ENCODE measurements at places on chromosomes 7 and 10.

DNA sequence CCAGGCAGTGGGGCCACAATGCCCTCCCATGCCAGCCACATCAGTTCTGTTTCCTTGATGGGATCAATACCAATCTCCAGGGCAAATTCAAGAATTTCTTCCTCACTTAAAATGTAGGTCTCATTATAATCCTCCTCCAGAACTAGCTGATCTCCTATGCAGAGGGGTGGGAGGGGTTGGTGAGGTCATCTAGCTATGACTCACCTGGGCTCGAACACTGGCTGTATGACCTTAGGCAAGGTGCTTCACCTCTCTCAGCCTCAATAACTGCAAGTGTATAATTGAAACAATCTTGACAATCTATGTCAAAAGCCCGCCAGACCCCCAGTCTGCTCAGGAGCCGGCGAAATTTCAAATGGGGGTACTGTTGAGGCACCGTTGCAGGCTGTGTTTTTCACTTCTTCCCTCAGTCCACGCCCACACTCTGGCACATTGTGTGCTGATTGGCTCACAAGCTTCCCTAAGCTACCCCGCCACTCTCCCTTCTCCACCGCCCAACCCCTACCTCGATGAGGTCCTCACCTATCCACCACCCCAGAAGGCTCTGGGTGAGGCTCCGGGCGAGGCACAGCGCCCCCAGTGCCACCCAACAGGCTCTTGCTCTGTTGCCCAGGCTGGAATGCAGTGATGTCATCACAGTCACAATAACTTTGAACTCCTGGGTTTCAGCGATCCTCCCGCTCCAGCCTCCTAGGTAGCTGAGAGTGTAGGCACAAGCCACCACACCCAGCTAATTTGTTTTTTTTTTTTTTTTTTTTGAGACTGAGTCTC is 70.5 kb downstream of the ZNF22 start:
- DNase-seq, result no peak

- no peak for DNase-seq
Observed at GRCh38 chr10:117568334-117568733, 25.8 kb downstream of the EMX2 start.

- no peak for DNase-seq
Observed at GRCh38 chr10:130360826-130361311, 224.7 kb downstream of the GLRX3 start.

DNA sequence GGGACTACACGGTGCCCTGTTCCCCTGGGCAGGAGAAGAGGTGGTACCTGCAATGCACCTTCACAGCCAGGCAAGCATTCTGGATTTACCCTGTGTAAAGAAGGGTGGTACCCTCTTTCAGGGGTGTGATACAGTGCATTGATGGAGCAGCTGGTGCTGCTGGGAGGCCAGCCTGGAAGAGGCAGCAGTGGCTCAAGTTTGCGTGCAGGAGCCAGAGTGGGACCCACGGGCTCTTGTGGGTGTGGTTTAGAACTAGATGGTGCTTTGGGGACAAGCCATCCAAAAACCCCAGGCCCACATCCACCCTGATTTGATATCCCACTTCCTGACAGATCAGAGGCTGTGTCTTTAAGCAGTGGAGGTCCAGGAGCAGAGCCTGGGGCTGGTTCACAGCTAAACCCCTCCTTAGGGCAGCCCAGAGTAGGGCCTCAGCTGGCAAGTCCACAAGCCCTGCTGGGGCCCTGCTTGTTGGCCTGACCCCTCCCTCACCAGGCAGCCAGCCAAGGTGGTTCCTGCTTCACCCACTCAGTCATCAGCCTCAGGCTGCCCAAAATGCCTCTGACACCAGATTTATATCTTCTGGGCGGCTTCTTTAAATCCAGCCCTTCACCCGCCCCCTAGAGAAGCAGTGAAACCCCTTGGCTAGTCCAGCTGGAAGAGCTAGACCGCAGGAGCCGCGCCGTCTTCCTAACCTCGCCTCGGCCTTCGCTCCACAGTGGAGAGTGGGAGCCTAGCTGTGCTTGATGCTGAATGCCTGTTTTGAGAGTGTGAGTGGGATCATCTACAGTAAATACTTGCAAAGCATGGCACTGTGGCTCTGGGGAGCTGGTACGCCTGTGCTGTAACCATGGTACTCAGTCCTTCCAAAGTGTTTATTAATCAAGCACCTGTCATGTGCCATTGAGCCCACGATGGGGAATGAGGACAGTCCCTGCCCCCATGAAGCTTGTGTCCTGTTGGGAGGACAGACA is 1.4 kb upstream of the ASIC3 start:
- no peak for DNase-seq

DNA sequence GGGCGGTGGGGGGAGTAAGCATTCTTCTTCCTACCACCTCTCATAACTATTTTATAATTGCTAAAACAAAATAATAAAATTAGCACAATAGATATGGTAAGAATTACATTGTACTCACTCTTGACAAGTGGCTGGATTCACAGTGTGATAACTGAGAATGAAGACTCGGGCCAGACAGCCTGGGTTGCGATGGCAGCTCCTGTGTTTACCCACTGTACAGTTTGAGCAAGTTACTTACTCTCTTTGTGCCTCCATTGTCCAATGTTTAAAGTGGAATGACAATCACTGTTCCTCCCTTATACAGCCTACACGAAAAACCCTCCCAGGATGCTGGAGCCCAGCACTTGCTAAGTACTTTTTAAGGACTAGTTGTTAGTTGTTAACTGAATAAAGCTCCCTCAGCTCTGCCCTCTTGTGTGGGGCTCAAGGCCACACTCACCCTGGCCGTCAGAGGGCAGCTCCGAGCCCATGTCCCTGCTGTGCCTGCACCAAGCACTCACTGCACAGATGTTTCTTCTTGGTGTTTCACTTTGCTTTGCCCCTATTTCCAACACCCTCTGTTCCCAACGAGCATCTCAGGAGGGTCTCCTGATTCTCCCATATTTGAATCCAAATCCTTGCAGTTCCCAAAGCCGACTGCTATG is 56.4 kb upstream of the NPS start:
- DNase-seq, result no peak

GRCh38 chr7:42076870-42077269 is 160.1 kb downstream of the GLI3 start:
- DNase-seq, result no peak

DNA sequence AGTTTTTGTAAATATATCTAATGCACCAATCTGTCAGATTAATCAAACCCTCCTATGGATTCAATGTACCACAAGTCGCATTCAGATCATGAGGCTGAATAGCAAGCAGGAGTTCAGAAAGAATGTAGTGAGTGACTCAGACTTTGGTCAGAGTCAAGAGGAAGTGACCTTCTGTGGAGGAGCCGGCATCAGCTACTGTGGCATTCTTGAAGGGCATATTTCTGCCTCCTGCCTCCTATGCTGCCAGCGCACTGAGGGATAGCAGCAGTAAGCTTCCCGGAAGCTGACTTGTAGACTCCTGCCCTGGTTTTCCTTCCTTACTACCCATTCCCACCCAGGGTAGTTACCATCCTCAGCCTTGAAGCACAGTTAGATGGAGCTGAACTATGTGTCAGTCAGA is 867.5 kb downstream of the NRG3 start:
- DNase-seq, result no peak

GRCh38 chr7:98881561-98882315 is 3.4 kb downstream of the TRRAP start:
- DNase-seq, result no peak

GRCh38 chr10:100186253-100187212 is 704 bp upstream of the ERLIN1 start:
- DNase-seq, result peak; percentile 36

- no peak for DNase-seq
Observed at GRCh38 chr7:24851786-24852185, 94.5 kb upstream of the GSDME start.

GRCh38 chr7:22751341-22751740 is 24.3 kb downstream of the IL6 start:
- DNase-seq, result no peak

DNA sequence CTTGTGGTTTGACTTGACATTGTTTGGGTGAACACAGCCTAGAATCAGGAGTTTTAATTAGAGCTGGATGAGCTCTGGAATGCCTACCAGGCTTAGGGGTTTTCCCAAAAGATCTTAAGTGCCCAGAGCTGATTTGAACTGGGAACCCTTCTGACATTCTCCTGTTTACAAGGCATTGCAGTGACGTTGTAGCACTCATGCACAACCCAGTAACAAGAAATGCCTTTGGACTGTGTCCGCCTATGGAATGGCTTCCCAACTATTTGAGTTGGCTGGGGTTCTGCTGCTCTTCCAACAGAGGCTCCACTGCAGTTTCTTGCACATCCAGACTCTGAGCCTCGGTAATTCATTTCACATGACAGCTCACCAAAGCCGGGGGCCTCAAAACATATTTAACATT is 76.7 kb upstream of the MKX start:
- DNase-seq, result no peak

DNA sequence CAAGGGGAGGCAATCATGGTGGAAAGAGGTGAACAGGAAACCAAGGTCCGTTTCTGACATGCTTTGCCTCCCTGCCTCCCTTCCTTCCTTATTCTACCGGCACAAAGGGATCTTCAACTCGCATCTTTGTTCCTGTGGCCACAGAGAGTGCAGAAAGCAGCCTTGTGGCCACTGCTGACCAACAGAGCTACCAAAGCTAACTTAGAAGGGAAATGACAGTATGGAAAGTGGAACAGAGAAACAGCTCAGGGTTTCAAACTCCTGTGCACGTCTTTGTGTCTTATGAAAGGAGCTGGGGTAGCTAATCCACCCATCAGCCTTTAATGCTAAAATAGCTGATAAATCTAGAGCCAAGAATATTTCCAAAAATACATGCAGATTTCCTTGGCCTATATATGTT is 588.0 kb downstream of the SORCS1 start:
- no peak for DNase-seq

DNA sequence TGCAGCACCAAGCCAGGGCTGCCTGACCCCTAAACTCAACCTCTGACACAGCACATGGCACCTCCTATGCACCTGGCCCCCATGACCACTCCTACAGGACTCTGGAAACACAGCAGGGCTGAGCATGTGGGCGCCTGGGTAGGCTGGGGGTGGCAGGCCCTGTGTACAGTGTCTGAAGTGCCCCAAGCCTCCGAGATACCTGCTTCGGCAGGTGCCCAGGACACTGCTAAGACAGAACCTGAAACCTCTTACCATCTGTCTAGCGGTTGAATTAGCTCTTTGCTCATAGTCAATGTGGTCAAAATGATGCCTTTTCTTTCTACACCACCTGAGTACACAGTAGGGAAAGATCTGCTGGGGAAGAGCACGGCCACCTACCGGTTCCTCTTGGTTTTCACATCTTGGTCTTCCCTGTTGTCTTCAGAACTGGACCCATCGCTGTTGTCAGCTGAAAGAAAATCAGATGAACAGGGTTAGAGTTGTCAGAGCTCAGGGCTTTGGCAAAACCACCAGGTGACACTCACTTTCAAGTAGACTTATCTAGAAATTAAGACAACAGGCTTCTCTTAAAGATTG is 177.4 kb downstream of the TCERG1L start:
- no peak for DNase-seq

DNA sequence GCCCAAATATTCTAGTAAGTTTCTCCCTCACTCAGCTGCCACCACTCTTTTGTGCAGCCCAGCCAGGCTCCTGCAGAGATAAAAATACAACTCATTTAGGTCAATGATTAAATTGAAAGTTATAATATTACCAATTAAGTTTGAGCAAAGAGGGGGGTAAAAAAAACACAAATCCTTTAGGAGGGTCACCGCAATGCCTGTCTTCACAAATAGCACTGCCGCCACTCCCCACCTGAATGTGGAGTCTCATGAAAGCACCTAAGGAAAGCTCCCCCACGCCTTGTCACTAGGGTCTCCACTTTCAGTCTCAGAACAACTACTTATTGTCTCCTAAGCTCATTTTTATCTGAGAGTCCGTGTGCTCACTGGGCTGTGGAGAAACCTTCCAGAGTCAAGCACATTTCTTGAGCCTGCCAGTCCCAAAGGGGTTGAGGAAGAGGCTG is 148.7 kb downstream of the FGFR2 start:
- DNase-seq, result no peak

- no peak for DNase-seq
Observed at GRCh38 chr7:25913598-25914224, 238.3 kb upstream of the NFE2L3 start.

DNA sequence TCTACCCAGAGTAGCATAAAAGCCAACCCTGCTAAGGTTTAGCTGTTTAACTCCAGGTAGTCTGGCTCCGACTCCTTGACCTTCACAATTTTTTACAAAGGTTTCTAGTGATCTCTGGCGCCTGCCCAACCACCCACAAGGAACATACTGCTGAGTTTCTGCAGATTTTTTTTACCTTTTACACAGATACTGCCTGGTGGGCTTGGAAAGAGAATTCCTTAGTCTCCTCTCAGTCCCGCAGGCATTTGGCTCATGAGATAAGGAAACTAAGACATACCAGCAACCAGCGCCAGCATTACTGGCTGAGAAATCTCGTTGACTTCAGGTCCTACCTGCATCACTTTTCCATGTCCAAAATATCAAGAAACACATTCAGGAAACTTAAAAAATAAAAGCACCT is 51.1 kb upstream of the LYZL1 start:
- no peak for DNase-seq

DNA sequence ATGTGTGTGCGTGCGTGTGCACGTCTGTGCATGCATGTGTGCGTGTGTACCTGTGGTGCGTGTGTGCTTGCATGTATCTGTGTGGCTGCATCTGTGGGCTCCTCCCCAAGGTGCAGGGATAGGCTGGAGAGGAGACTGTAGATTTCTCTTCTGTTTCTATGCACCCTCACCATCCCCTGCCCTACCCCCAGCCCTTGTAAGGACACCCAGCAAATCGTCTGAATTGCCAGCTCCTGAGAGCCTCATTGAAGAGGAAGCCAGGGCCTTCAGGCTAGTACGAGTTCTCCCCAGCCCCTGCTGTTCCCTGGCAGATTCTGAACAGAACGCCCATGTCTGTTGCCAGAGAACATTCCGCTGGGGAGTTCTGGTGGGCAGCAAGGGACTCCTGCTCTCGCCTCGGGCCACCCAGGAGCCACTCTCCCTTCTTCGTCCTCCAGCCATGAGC is 17.0 kb upstream of the TRIM8 start:
- no peak for DNase-seq

- DNase-seq, result no peak
Observed at GRCh38 chr10:78335691-78336401, 302.2 kb downstream of the RPS24 start.

DNA sequence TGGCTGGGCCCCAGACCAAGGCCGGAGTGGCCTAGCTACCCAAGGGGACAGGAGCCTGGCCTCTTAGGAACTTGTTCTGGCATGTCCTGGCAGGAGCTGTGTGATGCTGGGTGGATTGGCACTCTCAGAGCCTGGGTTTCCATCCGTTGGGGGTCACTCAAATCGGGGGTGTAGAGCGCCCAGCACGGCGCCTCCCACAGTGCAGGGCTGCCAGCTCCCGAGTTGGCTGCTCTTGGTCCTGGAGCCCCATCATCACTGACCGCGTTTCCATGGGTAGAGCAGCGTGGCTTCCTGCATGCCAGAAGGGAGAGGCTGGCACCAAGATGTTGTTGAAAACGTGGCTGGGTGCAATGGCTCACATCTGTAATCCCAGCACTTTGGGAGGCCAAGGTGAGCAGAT is 70.3 kb downstream of the UNCX start:
- DNase-seq, result no peak

GRCh38 chr10:100829097-100829870 is 83.5 kb upstream of the SLF2 start:
- DNase-seq, result no peak

Measured in activated naive CD8-positive, alpha-beta T cell treated with anti-CD3 and anti-CD28 coated beads, Interleukin-2, amount 10 ng/mL, durations not matched to agents 7 days and 5 days (primary cell).